ENCODE measurements at places on chromosomes 1 and 21.

DNA sequence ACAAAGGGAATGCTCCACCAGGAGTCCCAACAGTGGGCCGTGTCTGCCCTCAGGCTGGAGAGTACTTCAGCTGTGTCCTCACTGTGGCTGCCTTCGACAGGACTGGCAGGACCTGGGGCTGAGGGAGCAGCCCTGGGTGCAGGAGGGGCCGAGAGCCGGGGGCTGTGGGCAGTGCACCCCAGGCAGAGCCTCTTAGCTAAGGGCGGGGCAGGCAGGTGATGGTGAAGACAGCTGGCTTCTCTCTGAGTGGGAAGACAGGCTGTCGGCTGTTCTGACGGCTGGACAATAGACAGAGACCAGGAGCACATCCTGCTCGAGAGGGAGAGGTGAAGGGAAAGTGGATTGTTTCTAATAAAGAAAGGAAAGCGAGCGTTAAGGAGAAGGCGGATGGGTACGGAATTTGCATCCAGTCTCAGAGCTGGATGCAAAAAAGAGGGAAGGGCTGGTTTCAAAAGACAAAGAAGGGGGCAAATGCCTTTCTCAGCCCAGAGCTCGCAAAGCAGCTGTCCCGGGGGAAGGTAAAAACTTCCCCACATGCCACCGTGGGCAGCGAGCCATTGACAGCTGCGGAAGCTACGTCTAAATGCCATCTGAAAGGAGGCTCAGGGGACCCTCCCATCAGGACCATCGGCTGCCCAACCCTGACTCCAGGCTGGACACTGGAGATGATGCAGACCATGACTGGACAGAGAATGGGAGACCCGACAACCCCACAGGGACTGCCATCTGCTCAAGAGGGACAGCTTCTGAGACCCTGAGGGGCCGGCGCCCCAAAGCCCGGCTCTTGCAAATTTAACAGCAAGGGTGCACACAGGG is 92.0 kb downstream of the STUM start:
- DNase-seq = no peak

DNA sequence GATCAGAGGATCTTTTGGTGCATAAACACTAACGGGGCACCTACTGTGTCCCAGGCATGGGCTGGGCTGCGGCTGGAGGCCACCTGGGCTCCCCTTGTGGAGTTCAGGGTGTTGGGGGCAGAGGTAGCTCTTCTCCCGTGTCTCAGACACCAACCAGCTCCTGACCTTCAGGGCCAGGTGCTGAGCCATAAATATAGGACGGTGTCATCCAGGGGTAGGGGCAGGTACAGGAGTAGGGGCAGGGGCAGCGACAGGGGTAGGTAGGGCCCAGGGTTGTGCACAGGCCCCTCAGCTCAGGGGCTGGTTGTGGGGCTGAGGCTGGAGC is 18.0 kb upstream of the LRRC3 start:
- no peak for DNase-seq

DNA sequence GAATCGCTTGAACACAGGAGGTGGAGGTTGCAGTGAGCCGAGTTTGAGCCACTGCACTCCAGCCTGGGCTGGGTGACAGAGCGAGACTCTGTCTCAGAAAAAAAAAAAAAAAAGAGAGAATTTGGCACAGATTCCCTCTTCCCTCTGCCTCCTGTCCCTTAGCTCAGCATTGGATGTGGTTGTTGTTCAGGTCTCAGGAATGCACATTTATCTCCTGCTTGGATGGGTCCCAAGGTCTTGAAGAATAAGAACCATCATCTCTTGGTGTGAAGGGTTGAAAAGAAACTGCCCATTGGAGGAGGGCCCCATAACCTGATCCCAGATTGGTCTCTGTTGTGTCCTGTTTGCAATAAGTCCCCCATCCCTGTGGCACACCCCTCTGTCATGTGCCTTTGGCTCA is 34.9 kb downstream of the UBIAD1 start:
- DNase-seq = no peak

GRCh38 chr21:25441835-25442234 is 165.4 kb downstream of the MRPL39 start:
- DNase-seq = peak; percentile 32

- no peak for DNase-seq
Measured at GRCh38 chr1:10057343-10057742, 24.6 kb downstream of the UBE4B start.

- DNase-seq = no peak
Measured at GRCh38 chr1:19814244-19814661, 830 bp downstream of the RNF186 start.

DNA sequence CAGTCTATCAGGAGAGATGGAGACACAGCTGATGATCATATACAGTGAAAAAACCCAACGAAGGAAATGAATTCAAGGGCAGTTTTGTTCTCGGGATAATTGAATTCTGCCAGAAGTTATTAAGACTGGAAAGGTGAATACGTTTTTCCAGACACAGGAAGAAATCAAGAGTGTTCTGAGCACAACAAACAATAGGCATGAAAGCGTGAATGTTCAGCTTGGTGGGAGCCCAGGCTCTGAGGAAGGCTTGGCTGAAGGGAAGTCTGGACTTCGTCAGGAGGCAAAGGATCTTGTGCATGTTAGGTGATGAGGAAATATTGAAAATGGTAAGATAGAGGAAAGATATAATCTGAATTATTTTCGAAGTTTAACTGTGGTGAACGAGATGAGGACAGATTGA is 50.4 kb downstream of the CYYR1 start:
- DNase-seq = no peak

- no peak for DNase-seq
Measured at GRCh38 chr1:233625510-233625981, 11.6 kb downstream of the KCNK1 start.

DNA sequence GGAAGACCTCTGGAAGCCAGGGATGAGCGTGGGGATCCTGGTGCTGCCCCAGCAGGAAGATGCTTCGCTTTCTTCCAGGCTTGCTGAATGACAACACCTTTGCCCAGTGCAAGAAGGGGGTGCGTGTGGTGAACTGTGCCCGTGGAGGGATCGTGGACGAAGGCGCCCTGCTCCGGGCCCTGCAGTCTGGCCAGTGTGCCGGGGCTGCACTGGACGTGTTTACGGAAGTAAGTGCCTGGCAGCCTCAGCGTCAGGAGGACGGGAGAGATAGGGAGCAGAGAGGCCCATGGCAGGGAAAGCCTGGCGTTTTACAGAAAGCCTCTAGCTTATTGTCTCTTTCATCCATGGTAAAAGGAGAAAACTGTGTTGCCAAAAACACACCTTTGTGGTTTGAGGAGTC is 23.5 kb downstream of the PHGDH start:
- no peak for DNase-seq

DNA sequence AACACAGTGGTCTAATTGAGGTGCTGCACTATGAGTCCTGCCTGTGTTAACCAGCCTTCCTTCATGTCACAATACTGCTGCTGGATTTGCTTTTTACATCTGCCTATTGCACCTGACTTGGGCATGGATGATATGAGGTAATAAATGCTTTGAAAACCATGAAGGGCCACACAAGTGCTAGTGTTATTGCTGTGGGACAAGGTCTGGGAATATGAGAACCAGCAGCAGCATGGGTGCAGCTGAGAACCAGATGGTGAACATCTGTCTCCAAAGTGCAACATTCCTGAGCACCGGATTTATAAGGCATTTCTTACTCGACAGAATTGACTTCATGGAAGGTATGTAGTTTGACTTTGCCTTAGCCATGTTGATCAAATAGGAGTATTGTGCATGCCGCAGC is 16.6 kb downstream of the TRIM45 start:
- DNase-seq = no peak

DNA sequence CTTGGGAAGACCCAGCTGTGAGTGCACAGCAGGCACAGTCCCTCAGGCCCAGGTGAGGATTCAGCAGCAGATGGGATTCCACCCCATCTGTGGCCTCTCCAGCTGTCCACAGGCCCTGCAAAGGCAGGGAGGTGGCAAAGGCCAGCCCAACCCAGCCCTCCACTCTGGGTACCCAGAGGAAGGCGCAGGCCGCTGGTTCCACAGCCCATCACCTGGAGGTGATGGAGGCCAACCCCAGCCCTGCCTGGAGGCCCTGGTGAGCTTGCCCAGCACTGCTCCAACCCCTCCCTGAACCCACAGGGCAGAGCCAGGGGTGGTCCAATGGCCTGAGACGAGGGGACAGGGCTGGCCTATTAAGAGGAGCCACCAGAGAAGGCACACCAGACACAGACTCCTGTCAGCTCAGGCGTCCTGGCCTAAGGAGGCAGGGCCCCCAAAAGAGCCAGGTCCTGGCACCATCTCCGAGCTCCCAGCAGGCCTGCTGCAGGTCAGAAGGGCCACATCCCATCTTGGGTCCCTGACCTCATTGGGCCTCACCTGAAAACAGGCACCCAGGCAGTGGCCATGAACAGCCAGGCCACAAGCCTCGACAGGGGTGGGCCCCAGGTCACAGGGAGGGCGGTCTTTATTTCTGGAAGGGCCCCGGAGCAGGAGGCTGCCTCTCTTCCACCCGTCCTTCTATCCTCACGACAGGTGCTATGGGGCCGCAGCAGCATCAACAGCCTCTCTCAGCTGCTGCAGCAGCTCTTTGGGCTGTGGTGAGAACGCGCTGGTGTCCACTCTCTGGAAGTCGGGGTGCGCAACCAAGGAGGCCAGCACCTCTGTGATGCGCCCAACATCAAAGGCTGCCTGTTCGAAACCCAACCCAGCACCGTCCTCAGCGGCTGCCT is 3.2 kb downstream of the JMJD4 start:
- DNase-seq = no peak

DNA sequence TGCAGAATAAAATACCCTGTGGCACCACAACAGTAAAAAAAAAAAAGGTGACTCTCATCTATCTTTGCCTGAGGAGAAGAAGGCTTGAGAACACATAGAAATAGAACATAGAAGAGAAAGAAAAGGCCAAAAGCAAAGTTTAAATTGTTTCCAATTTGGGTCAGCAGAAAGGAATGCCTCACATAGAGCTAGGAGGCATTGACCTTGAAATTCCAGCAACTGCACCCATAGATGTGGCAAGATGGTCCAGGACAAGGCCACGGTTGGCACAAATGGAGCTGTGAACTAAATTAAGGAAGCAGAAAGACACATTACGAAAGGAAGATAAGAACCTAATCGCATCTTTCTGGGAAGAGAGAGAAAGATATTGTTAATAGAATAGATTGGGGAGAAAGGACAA is 588.3 kb downstream of the LMO4 start:
- no peak for DNase-seq

GRCh38 chr1:17865912-17866739 is 111.0 kb downstream of the ACTL8 start:
- DNase-seq = no peak

- no peak for DNase-seq
Measured at GRCh38 chr1:34833711-34834110, 25.8 kb downstream of the SMIM12 start.

DNA sequence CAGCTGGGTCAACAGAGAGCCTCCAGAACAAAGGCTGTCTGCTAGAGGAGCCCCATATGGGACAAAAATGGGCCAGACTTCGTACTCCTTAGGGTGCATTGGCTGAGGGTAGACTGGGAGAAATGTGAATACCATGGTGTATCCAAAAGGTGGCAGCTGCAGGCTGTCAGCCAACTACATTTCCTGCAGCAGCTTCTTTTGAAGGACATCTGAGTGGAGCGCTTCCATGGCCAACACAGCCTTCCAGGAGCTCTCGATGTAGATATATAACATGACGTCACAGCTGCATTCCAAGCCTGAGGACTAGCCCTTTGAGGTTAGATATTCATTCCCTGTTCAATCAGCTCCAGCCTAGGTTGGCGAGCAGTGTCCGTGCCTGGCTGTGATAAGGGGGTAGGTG is 107.7 kb downstream of the MAB21L3 start:
- no peak for DNase-seq

- DNase-seq = no peak
Measured at GRCh38 chr1:42484382-42484781, 21.3 kb downstream of the CCDC30 start.

GRCh38 chr21:42037943-42038342 is 27.8 kb upstream of the ZBTB21 start:
- DNase-seq = no peak

GRCh38 chr1:69511426-69512192 is 56.1 kb upstream of the LRRC7 start:
- no peak for DNase-seq

DNA sequence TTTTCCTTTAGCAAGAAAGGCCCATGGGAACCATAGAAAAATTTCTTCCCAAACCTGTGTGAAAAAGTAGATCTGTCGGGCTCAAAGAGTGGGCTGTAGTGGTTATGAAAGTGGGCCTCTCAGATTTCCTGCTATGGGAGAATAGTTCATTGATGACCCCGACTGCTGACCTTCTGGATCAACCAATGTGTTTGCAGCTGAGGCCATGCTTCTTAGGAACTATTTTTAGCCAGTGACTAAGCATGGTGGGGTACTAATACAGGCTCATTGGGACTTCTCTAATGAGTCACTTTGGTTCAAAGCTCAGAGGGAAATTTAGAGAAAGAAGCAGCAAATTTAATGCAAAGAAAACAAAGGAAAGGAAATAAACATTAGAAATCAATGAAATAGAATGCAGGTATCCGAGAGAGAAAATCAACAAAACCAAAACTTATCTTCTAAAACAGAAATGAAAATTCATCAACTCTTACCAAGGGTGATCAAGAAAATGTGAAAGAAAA is 12.6 kb upstream of the PSMA5 start:
- no peak for DNase-seq

DNA sequence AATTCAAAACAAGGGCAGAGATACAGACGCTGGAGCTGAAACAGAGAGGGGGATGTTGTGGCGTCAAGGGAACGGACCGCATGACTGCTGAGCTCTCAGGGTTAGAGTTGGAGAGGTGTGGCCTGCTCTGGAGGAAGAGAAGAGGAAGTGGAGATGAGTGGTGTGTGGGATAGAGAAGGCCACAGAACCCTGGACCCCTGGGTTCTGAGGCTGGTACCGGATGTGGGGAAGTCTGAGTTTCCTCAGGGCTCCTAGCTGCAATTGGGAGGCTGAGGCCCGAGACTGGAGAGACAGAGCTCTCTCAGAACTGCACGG is 1.8 kb downstream of the BCAN start:
- DNase-seq = no peak

DNA sequence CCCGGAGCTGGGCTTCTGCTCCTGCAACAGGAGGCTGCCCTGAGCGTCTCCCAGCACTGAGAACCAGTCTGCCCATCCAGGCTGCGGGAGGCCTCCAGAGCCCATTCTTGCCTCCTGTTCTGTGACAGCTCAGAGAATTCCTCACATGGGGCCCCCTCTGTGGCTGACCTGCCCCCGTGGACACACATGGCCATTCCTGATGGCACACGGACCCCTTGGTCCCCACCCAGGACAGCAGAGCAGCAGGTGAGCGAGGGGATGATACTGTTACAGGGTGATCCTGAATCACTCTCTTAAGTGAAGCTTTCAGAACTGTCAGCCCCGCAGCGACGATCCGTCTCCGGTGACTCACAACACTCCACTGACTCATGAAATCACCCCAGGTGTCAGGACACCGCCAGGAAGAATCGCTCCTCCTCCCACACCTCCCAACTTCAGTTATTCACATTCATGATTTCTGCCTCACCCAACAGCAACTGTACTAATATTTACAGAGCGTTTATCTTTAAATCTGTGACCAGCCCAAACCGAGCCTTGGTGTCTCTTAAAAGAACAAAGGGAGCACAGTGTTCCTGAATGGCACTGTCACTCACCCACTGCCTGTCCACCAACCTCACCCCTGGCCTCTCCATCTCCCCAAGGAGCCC is 22.5 kb downstream of the CHD5 start:
- peak; percentile 35 for DNase-seq

Data from NCI-H748 treated with DMSO at 0.1 percent for 48 hours (cell line).